ENCODE measurements at places on chromosomes 7 and 10. TPM values are rescaled to one million over a fixed set of nuclear protein-coding genes. Genes with fewer than 3 reads are reported as not detected.

The SPAM1 gene
- not detected for total RNA-seq

The CALHM2 gene
- total RNA-seq: 51.3 TPM

The LRGUK gene
- total RNA-seq: under 0.01 TPM

The TMEM178B gene
- total RNA-seq: under 0.01 TPM

The POM121C gene
- 12.4 TPM for total RNA-seq

The NRCAM gene
- total RNA-seq: 0.50 TPM

The LRRD1 gene
- not detected for total RNA-seq

The GIMAP6 gene
- total RNA-seq: 0.15 TPM

The HOXA13 gene
- total RNA-seq: under 0.01 TPM

The ASIC3 gene
- 0.17 TPM for total RNA-seq

The FLNC gene
- total RNA-seq: 462 TPM
